ENCODE measurements at places on chromosomes 6 and 20. TPM values are rescaled to one million over a fixed set of nuclear protein-coding genes. Genes with fewer than 3 reads are reported as not detected.
A peak's percentile ranks its signal among the peaks of the same experiment; 100 is the strongest.

Gene OR2H1
- total RNA-seq: not detected

Gene GINS1
- not detected for total RNA-seq

Gene SIRPB2
- total RNA-seq: 8.6 TPM

Gene L3MBTL1
- total RNA-seq: 13.1 TPM

Gene SOBP
- total RNA-seq: 5.4 TPM

Gene LST1
- 21.4 TPM for total RNA-seq

Gene MANEA
- 1.9 TPM for total RNA-seq

Gene KIF6
- 0.43 TPM for total RNA-seq

Gene SH3BGRL2
- 73.0 TPM for total RNA-seq

Gene SLC2A10
- total RNA-seq: 13.1 TPM

Gene TMEM74B
- not detected for total RNA-seq

Gene AP5S1
- 38.5 TPM for total RNA-seq

Gene LTB
- not detected for total RNA-seq

Gene FGD2
- total RNA-seq: 49.4 TPM

Gene HLA-DOA
- 358 TPM for total RNA-seq

Gene SIM1
- total RNA-seq: not detected

Gene SPTLC3
- total RNA-seq: 4.6 TPM

GRCh38 chr20:40757087-40757486, 68.1 kb upstream of the MAFB start:
- DNase-seq: no peak

GRCh38 chr20:547394-547793, 3.8 kb upstream of the CSNK2A1 start:
- no peak for DNase-seq

DNA sequence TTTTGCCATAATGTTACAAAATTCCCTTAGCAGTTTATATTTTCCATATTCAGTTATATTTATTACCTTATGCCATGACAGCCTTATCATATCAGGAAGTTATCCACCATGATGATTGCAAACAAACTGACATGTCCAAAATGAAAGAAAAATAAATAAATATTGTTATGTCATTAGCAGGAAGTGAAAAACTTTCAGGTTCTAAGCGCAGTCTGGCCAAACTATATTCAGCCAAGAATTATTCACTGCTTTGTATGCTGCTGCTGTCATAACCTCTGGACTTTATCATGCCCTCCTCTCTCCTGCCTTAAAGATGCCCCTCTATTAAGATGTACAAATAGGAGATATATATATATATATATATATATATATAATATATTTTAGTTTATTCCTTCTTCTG, 27.7 kb upstream of the DEFB112 start:
- no peak for DNase-seq

DNA sequence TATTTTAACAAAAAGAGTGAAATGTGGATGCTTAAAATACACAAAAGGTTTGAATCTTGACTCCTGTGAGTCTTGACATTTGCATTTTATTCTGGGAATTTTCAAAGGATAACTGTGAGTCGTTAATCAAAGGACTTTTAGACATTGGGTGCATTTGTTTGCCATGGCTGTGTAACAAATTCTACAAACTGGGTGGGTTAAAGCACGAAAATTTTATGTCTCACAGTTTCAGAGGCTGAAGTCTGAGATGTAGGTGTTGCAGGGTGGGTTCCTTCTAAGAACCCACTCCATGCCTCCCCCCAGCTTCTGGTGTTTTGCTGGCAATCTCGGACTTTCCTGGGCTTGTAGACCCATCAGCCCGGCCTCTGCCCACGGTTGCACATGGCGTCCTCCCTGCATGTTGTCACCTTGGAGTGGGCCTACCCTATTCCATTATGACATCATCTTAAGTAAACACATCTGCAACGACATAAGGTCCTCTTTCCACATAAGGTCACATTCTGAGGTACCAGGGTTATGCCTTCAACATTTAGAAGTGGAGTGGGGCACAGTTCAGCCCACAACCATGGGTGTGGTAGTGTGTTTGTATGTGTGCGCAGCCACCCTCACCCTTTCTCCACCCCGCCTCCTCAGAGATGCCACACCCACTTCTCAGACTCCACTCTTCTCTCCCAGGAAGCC, 113.1 kb downstream of the FOXA2 start:
- no peak for DNase-seq

- DNase-seq: peak; percentile 83
Measured at GRCh38 chr6:34696189-34696738, 303 bp downstream of the ILRUN start.

DNA sequence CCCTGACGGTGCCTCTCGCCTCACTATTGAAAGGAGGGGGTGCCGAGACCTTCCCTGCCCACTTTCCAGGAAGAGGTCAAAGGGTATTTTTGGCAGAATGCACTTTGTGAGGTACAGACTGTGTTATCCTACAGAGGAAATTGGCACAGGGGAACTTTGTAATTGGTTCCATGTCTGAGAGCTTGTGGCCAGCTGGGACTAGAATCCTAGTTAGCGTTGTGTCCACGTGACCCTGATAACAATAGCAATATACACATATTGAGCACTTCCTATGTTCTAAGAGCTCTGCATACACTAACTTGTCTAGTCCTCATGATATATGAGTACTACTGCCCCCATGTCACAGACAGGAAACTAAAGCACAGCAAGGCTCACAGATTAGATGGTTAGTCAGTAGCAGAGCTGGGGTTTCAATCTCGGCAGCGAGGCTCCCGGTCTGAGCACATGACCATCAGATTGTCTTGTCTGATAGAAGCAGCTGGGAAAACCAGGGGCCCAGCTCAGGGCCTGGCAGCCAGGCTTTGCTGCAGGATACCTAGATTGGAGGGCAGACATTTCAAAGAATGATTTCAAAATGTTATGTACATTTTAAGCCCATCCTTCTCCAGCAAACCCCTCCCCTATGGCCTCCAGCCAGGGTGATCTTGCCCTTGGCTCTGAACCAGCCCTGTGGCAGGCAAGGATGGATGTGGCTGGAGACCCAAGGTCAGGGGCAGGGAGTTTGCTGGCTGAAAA, 1.4 kb downstream of the MAPK13 start:
- peak; percentile 69 for DNase-seq

- DNase-seq: no peak
Measured at GRCh38 chr6:109117346-109118035, 22.2 kb downstream of the CEP57L1 start.

- no peak for DNase-seq
Measured at GRCh38 chr20:10621149-10621548, 52.6 kb downstream of the JAG1 start.

DNA sequence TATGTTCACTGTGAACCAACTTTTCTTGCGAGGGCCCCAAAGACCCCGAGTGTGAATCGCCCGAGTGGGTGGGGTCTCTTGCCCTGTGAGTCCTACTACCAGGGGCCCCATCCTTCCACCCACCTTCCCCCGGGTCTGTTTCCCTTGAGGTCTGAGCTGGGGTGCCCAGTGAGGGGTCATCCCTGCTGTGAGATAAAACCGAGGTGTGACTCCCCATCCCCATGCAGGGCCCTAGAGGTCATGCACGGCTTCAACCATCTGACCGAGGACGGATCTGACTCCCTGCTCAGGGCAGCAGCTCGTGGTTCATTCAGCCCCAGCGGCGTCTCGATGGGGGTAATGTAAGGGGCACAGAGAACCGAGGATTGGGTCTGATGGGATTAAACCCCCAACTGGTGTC, 103.1 kb upstream of the SULF2 start:
- no peak for DNase-seq

DNA sequence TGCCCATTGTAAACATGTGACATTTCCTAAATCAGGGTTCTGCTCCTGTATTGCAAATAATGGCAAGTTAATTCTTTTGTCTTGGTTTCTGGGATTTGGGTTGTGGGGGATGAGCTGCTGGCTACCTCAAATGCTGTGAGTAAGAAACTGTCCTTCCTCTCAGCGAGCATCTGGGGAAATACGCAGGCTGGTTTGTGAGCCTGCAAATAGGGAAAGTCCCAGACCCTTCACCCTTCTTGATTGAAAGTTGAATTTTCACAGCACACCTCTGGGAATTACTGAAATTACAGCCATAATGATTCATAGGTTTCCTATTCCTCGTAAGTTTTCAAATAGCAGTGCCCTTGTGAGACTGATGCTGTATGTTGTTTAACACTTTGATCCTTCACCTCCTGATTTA, 138.1 kb downstream of the TBXT start:
- DNase-seq: no peak

GRCh38 chr6:145148776-145149175, 586.5 kb downstream of the EPM2A start:
- no peak for DNase-seq

GRCh38 chr6:35500782-35501181, 3.9 kb upstream of the TEAD3 start:
- DNase-seq: no peak

- DNase-seq: no peak
Measured at GRCh38 chr20:61234224-61234890, 17.7 kb upstream of the CDH4 start.

DNA sequence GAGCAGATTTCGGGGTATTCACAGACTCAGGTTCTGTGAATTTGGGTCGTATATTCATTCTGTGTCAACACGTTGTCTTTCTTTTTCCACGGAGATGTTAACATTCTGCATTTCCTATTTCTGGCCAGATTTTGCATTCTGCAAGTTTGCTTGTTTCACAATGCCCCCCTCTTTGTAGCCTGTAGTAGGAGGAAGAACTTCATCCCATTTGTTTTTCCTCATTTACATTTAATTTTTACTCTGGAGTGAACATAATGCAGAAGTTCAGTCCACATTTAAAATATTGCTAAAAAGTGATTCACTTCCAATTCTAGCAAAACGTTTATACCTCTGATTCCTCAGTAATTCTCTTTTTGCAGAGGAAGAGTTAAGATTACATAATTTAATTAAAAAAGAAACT, 12.9 kb downstream of the TAGAP start:
- no peak for DNase-seq

- DNase-seq: no peak
Measured at GRCh38 chr6:2857580-2858337, 16.1 kb upstream of the SERPINB1 start.

GRCh38 chr20:10654630-10655029, 19.2 kb downstream of the JAG1 start:
- DNase-seq: no peak

DNA sequence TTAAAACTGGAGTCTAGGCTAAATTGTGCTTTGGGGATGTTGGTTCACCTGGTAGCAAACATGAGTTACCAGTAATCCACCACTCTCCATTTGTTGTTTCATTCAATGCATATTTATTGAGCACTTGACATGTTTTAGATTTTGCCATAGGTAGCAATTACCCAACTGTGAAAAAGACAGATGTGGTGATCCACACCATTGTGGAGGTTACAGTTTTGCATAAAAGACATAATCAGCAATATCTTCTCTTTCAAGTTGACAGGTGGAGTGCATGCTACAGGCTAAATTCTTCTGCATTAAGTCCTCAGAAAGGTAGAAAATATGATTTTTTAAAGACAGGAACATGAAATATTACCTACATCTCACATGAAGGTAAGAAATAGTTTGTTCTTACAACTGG, 143.0 kb upstream of the TSHZ2 start:
- DNase-seq: no peak

DNA sequence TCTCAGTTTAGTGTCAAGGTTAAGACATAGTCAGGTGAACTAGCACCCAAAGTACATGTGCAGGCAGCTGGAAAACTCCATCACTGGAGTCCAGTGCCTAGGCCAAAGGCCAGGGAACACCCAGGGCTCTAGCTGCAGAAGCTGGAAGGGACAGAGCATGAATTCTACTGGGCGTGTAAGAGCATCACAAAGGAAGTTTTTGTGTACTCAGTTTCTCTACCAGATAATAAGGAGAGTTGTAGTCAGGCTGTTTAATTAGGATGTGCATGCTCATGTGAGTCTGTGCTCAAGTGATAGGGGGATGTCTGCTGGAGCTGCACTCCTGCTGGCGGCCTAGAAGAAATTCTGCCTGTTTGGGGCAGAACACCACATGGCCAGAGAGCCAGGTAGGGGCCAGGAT, 8.1 kb downstream of the L3MBTL1 start:
- no peak for DNase-seq

GRCh38 chr20:42576167-42576566, 613.5 kb downstream of the PTPRT start:
- no peak for DNase-seq

GRCh38 chr6:8215631-8216030, 113.3 kb upstream of the EEF1E1 start:
- no peak for DNase-seq

- no peak for DNase-seq
Measured at GRCh38 chr6:18081025-18081668, 41.3 kb downstream of the NHLRC1 start.

GRCh38 chr6:150549674-150550101, 50.0 kb upstream of the PLEKHG1 start:
- no peak for DNase-seq

DNA sequence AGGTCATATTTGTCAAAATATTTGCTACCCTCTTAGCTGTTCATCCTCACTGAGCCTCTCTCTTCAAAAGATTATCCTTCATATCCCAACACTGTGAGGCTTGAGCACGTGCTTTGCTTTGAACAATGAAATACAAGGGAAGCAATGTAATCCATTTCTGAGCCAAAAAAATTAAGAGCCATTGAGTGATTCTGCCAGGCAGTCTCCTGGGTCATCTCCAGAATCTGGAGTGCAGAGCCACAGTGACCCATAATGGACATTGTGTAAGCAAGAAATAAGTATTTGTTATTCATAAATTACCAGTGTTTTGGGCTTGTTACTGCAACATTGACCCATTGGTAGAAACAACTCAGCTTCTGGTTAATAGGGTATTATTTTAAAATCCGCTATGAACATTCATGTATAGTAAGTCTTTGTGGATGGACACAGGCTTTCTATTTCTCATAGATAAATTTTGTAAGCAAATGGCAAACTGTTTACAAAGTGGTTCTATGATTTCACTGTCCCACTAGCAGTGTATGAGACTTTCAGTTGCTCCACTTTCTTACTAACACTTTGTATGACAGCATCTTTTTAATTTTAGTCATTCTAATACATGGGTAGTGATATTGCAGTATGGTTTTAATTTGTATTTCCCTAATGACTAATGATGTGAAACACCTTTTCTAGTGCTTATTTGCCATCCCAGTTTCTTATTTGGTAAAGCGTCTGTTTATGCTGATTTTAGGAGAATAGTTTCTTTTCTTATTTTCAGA, 358.2 kb downstream of the PLCB1 start:
- DNase-seq: no peak

GRCh38 chr6:113073611-113074191, 726.6 kb downstream of the RFPL4B start:
- DNase-seq: no peak

DNA sequence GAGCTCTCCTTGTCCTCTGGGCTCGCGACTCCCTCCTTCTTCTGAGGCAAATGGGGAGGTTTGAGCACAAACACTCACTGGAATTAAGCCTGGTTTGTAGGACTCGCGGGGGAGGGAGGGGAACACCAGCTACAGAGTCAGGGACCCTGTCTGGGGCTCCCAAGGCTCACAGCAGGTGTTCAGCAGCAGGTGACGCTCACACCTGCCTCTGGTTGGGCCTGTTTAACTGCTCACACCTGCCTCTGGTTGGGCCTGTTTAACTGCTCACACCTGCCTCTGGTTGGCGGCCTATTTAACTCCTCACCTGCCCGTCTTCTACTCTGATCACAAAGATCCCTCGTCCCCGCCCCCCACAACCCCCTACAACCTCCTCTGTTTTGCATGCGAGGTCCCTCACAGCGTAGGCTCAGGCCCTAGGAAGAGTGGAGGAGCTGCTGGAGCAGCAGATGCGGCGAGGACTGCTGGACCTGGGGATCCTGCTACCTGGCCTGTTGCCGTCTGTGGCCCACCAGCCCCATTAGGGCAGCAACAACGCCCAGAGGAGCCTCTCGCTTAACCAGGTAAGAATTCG, 181.9 kb downstream of the ERMARD start:
- DNase-seq: no peak

GRCh38 chr6:41466437-41466990, 79.7 kb upstream of the FOXP4 start:
- DNase-seq: no peak
